ENCODE measurements at places on chromosomes 1 and 21.

DNA sequence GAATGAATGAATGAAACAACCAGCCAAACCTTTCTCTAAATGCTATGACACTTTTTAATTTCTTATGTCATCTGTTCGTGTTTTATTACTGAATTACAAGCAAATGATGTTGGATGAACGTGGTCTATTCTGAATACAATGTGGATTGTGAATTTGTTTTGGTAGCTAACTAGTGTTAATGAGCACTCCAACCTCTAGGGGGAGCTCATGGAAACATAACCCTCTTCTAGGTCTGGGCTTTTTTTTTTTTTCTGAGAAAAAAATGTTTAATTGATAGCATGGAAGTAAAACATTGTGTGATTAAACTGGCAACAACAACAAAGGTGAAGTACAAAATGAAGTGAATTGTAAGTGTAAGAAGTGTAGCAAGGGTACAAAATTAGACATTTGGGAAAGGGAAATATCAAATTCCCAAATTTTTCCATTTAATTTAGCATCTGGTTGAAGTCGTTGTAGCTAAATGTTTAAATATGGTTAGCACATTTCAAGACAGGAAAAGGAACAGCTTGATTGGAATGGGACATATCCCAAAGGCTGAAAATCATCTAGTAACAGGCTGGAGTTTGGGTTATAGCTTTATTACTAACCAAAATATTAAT lies 42.6 kb upstream of the PTGS2 start:
- no peak for DNase-seq

DNA sequence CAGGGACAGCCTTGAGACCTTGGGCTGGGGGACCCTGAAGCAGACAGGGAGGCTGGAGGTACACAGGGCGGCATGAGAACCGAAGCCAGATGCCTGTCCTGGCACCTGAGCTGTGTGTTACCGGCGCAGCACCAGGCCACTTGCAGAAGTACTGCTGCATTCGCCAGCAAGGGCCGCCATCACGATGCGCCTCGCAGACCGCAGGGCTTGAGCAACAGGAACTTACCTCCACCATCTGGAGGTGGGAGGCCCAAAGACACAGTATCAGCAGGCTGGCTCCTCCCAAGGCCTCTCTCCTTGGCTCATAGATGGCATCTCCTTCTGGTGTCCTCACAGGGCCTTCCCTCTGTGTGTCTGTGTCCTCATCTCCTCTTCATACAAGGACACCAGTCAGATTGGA lies 90.1 kb downstream of the PRDM16 start:
- DNase-seq: no peak

DNA sequence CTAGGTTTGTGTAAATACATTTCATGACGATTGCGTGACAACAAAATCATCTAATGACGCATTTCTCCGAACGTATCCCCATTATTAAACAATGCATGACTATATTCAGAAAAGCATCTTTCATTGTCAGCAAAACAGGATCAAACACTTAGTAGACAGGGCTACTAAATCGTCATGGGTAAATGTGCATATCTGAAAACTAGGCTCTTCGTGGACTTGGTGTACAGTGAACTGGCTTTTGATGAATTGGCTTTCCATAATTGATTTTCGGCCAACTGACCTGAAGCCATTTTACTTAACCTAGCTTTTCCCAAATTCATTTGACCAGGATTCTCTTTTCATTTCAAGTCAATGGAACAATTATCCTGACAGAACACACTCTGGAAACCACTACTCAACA lies 665.0 kb downstream of the SMYD3 start:
- no peak for DNase-seq

- DNase-seq: no peak
Observed at GRCh38 chr1:59898927-59899326, 27.6 kb downstream of the CYP2J2 start.

DNA sequence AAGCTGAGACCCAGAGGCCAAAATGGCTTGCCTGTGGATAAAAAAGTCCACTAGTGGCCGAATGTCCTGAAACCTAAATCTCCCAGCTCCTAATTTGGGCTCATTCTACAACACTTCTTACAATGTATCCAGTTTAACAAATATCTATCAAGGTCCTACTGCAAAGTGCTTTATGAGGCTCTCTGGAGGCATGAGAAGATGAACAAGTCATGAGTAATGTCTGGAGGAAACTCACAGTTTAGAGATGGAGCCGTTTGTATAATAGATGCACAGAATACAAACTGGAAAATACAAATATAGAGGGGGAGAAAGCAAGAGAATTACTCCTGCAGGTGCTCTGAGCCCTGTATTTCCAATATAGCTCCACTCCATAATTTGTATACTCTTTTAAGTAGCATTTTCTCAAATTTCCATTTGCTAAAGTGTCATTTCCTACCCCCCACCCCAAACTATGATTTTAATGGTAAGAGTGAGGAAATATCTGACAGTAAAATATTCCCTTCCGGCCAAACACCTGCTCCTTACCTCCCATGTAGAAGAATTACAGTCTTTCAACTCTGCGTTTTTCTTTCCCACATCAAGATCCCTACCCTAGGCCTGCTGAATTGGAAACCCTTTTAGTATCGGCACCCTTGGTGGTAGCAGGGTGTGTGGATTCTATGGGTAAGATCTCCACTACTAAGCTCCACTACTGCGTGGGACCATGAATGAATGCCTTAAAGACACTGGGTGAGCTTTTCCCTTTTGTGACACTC lies 3.3 kb upstream of the ADAMTS5 start:
- no peak for DNase-seq

GRCh38 chr1:5708346-5709245 lies 283.6 kb downstream of the NPHP4 start:
- DNase-seq: no peak

DNA sequence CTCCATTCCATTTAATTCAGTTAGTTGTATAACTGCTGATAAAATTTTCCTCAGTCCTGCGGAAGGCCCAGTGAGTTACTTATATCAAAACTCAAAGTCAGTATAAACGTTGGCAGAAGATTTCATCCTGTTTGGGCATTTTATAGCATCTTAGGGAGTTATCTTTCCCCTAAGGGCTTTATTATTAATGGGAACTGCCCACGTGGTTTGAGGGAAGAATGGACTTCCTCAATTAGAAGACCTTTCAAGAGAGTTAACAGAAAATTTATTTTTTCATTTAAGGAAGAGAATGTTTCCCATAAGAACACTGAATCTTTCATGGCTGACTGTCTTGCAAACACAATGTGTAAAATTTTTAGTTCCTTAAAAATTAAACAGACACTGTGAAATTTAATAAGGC lies 400.1 kb downstream of the NEGR1 start:
- no peak for DNase-seq

DNA sequence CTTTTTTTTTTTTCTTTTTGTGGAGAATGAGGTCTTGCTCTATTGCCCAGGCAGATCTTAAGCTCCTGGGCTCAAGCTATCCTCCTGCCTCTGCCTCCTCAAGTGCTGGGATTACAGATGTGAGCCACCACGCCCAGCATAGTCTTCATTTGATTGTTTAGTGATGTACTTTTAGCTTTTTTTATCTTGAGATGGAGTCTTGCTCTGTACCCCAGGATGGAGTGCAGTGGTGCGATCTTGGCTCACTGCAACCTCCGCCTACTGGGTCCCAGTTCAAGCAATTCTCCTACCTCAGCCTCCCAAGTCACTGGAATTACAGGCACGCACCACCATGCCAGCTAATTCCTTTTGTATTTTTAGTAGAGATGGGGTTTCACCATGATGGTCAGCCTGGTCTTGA lies 24.0 kb upstream of the LRRC3 start:
- DNase-seq: no peak

- no peak for DNase-seq
Observed at GRCh38 chr1:43002116-43002515, 43.4 kb upstream of the SLC2A1 start.

- DNase-seq: no peak
Observed at GRCh38 chr1:207870306-207871031, 40.5 kb downstream of the CD34 start.

GRCh38 chr1:29825941-29826415 lies 589.7 kb downstream of the PTPRU start:
- no peak for DNase-seq

DNA sequence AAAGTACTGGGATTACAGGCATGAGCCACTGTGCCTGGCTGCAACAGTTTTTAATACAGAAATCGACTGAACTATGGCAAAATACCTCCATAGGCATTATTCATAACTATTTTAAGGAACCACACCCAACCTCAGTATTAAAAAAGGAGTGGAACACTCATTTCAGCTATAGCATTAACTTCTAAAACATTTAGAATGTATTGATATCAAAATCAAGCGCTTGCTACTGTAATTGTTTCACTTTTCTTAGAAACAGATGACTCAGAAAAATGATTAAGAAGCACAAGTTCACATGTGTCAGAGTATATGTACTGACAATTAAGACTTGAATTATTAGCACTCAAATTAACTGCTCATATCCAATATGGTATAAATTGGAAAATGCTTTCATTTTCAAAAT lies 15.1 kb downstream of the AIDA start:
- DNase-seq: no peak

DNA sequence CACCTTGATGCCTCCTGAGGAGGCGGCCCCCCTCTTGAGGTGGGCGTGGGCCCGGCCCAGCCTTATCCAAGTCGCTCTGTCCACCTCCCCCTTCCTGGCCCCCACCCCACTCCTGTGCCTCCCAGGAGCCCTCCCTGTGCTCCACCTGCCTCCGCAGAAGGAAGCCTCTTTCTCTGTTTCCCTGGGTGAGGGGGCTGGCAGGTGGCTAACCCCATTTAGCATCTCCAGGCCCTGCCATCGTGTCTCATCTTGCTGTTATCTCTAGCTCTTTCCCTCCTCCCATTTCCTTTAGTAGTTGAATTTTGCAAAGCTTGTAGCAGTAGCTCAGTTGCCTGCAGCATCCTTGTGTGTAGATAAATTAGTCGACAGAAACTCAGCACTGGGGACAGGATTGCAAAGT lies 7.2 kb downstream of the RNF187 start:
- DNase-seq: no peak

GRCh38 chr1:109398343-109399225 lies 866 bp upstream of the SORT1 start:
- DNase-seq: no peak

- DNase-seq: no peak
Observed at GRCh38 chr1:176205332-176205914, 1.7 kb downstream of the COP1 start.

Measured in SIG-M5 (cell line).